ENCODE measurements at places on chromosomes 6 and 20. TPM values are rescaled to one million over a fixed set of nuclear protein-coding genes. Genes with fewer than 3 reads are reported as not detected.

Gene OR2H1
- not detected for total RNA-seq

GRCh38 chr6:816510-817084 lies 123.7 kb upstream of the EXOC2 start:
- H3K27me3 ChIP-seq: no peaks in the 10 kb centered on the region
- no peak overlapping the region for H3K4me3 ChIP-seq
- H3K4me1 ChIP-seq: no peaks in the 10 kb centered on the region
- peak; percentile 51 for DNase-seq

Gene RAET1L
- not detected for total RNA-seq

DNA sequence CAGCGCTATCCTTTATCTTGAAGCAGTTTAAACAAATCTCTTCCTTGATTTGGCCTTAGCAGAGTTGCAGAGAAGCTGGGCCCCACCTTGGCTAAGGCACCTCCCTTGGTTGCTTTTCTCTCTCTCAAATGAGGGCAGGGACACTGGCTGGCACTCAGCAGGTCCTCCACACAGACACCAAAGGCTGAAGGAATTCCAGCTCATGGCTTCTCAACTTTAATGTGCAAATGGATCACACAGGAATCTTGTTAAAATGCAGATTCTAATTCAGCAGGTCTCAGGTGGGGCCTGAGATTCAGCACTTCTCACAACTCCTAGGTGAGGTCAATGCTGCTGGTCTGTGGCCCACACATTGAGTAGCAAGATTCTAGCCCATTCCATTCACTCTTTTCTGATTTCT lies 25.7 kb downstream of the RIMS4 start:
- no peaks in the 10 kb centered on the region for H3K4me1 ChIP-seq
- H3K27me3 ChIP-seq: peaks cover 5% of the 10 kb centered on the region
- no peak overlapping the region for H3K27ac ChIP-seq

DNA sequence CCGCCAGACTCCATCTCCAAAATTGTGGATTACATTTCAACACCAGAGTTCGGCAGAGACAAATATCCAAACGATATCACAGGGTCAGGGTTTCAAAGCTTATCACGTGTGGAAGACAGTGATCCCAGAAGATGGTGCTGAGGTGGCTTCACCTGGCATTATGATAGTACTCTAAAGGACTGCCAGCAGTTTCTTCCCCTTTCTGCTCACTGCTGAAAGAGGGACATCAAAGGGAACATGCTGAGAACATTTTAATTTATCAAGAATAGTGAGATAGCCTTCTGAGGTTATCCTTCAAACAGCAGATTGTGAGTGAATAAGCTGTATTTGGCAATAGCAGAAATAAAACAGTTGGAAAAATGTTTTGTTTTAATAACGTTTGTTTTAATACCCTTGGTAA lies 79.7 kb downstream of the FIG4 start:
- H3K4me1 ChIP-seq: peaks cover 12% of the 10 kb centered on the region
- no peaks in the 10 kb centered on the region for H3K27me3 ChIP-seq
- peaks cover 25% of the 10 kb centered on the region for H3K36me3 ChIP-seq
- no peak overlapping the region for H3K27ac ChIP-seq
- no peak for DNase-seq

Gene FAM209B
- 0.59 TPM for total RNA-seq

Gene CAPN11
- 0.27 TPM for total RNA-seq

Gene PRRC2A
- 133 TPM for total RNA-seq

Gene BEND6
- total RNA-seq: 0.32 TPM

DNA sequence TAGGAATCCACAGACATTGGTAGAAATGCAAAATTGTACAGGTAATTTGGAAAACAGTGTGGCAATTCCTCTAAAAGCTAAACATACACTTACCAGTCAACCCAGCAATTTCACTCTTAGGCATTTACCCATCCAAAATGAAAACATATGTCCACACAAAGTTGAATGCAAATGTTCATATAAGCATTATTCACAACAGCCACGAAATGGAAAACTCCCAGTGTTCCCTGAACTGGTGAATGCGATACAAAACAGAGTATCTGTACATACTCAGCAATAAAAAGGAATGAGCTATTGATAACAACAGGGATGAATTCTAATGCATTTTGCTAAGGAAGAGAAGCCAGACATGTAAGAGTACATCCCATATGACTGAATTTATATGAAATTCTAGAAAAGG lies 32.4 kb upstream of the RAB22A start:
- no peaks in the 10 kb centered on the region for H3K4me1 ChIP-seq
- no peaks in the 10 kb centered on the region for H3K36me3 ChIP-seq
- H3K4me3 ChIP-seq: no peak overlapping the region
- no peak for DNase-seq
- H3K27ac ChIP-seq: no peak overlapping the region
- no peaks in the 10 kb centered on the region for H3K27me3 ChIP-seq

DNA sequence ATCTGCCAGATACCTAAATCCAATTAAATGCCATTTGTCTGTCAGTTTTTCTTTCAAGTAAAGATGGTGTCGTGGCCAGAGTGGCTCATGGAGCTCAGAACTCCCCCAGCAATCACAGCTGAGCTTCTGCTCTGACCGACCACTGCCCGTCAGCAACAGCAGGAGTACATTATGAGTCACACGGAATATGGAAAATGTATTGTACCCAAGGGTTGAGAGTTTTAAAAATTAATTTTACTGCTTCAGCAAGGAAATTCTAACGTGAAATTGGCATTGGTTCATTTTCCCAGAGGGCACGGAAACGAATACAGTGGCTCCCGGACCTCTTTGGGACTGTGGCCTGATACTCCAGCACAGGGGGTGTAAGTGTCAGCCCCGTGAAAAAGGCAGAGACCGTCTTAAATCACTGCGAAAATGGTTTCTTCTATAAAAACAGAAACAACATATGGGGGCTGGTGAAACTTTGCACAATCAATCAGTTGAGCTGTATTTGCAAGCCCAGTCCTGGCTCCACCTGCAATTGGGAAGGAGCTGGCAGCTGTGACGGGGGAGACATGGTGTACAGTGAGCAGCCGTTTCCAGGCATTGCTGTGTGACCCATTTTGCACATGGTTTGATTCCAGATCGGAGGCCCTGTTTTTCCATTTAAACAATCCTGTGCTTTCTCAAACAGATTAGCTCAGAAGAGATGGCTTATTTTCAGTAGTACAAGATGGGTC lies 12.8 kb downstream of the NPEPL1 start:
- no peak overlapping the region for H3K4me3 ChIP-seq
- H3K36me3 ChIP-seq: peaks cover 52% of the 10 kb centered on the region
- no peaks in the 10 kb centered on the region for H3K27me3 ChIP-seq
- H3K27ac ChIP-seq: no peak overlapping the region
- no peak for DNase-seq

- no peaks in the 10 kb centered on the region for H3K27me3 ChIP-seq
- no peaks in the 10 kb centered on the region for H3K4me1 ChIP-seq
Measured at GRCh38 chr6:168113226-168113625, 34.2 kb upstream of the FRMD1 start.

Gene CDH4
- total RNA-seq: 0.06 TPM

GRCh38 chr6:29647927-29648642 lies 8.8 kb upstream of the MOG start:
- H3K4me1 ChIP-seq: peaks cover 5% of the 10 kb centered on the region
- no peak overlapping the region for H3K27ac ChIP-seq
- H3K36me3 ChIP-seq: no peaks in the 10 kb centered on the region
- DNase-seq: no peak

DNA sequence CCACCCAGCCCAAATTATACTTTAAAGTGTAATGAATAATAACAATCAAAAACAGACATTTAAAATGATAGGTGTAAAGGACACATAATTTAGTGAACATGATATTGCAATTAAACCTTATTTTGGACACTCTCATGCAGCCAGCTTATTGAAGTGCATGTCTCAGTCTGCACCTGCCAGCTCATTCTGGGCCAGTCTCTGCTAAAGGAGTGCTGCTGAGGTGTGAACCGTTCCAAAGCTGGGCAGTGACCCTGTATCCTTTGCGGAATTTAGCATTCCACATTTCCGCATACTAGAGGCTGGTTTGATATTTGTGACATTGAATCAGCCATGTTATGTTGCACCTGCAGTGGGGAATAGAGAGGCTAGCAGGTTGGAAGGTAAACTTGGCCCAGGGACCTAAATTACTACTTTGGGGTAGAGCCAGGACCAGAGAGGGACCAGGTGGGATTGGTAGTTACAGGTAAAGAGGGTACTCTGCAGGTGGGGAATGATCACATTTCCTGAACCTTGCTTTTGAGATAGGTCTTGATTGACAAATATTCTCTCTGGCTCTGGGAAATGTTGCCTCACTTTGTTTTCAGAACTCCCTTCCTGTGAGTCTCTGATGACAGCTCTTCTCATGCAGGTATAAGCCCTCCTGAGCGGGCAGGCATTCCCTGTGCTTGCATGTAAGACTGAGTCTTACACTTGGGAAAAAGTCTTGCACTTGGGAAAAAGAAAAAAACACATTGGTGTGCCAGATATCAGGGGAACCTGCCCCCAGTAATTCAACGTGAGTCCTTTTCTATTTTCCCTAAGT lies 26.2 kb downstream of the TULP4 start:
- no peak overlapping the region for H3K4me3 ChIP-seq
- no peak for DNase-seq
- no peaks in the 10 kb centered on the region for H3K36me3 ChIP-seq
- H3K4me1 ChIP-seq: no peaks in the 10 kb centered on the region
- H3K27ac ChIP-seq: no peak overlapping the region

DNA sequence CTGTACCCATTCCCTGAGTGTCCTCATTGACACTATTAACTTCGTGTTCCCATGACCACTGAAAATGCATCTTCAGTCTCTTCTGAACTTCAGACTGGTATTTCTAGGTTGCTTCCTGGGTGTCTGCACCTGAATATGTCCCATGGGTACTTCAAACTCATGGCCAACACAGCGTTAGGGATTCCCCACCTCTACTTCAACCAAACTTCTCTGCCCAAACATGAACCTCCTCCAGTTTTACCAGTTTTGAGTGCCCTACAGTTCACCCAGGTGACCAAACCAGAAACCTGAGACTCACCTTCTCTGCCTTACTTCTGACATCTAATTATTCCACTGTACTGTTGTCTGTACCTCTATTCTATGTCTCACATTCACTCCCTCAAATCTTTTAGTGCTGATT lies 99.5 kb upstream of the SUPT3H start:
- H3K36me3 ChIP-seq: no peaks in the 10 kb centered on the region
- H3K4me3 ChIP-seq: no peak overlapping the region

GRCh38 chr6:73515204-73515655 lies 5.6 kb downstream of the EEF1A1 start:
- no peak for DNase-seq
- H3K27ac ChIP-seq: peak overlapping the region; percentile 26
- H3K4me3 ChIP-seq: peak overlapping the region; percentile 33
- peaks cover 68% of the 10 kb centered on the region for H3K36me3 ChIP-seq

Gene LAMA2
- total RNA-seq: 49.6 TPM

DNA sequence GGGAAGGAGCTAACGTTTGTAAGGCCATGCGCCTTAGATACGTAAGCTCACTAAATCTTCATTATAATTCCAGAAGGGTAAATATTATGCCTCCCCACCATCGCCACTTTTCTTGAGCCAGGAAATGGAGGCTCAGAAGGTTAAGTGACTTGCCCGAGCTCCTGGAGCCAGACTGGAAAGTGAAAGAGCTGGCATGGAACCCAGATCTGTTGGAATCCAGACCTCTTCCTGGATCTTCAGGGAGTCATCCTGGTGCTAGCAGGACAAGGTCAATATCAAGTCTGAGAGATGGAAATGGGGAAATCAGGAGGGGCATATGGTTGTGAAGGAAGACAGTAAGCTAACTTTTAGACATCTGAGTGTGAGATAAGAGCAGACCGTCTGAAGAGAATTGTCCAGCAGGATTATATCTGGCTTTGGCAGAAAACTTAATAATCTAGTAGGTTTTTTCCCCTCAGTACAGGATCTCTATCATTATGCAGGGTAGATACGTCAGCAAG lies 6.2 kb downstream of the TMEM200A start:
- peaks cover 21% of the 10 kb centered on the region for H3K27me3 ChIP-seq
- H3K36me3 ChIP-seq: no peaks in the 10 kb centered on the region
- H3K27ac ChIP-seq: no peak overlapping the region
- DNase-seq: no peak
- H3K4me1 ChIP-seq: peaks cover 10% of the 10 kb centered on the region
- H3K4me3 ChIP-seq: no peak overlapping the region

Gene TREM1
- total RNA-seq: 160 TPM

Gene MROH8
- total RNA-seq: 3.9 TPM

Gene TRIM27
- 46.6 TPM for total RNA-seq

- H3K27me3 ChIP-seq: no peaks in the 10 kb centered on the region
- H3K4me3 ChIP-seq: no peak overlapping the region
- no peak for DNase-seq
- H3K27ac ChIP-seq: no peak overlapping the region
- H3K4me1 ChIP-seq: peaks cover 23% of the 10 kb centered on the region
Measured at GRCh38 chr20:2142649-2143048, 41.0 kb downstream of the STK35 start.

GRCh38 chr6:92759178-92759577 lies 660.2 kb downstream of the EPHA7 start:
- H3K36me3 ChIP-seq: no peaks in the 10 kb centered on the region
- no peak overlapping the region for H3K4me3 ChIP-seq
- no peak overlapping the region for H3K27ac ChIP-seq
- H3K4me1 ChIP-seq: no peaks in the 10 kb centered on the region

DNA sequence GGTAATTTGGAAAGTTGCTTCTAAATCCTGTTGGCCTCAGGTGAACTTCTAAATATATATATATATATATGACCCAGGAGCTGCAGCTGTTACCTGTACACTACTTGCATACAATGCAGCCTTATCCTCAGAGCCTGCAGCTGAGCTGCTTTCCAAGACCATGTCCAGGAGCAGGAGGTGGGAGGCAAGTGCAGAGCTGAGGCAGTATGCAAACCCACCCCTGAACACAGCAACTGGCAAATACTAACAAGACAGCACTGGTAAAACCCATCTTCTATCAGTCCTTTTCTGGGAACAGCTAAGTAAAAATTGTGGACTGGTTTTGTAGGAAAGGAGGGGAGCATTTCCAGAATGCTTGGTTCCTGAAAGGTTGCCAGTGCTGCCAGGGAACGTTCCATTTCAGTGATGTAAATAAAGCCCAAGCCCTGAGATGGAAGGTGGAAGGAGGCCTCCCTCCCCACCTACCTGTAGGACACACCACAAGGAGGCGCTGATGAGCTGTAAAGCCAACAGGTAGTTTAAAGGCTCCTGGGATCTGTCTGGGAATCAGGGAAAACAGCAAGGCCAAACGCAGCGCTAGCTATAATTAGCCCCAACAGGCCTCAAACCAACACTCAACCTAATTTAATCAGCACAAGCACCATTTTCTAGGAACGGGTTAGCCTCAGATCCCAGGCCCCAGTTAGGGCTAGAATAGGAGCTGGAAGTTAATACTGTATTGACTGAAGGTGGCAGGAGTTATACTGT lies 93.8 kb upstream of the MAP7 start:
- no peak overlapping the region for H3K4me3 ChIP-seq
- H3K36me3 ChIP-seq: peaks cover 6% of the 10 kb centered on the region
- peaks cover 24% of the 10 kb centered on the region for H3K4me1 ChIP-seq
- H3K27me3 ChIP-seq: no peaks in the 10 kb centered on the region
- peak; percentile 90 for DNase-seq

- H3K36me3 ChIP-seq: no peaks in the 10 kb centered on the region
- no peak overlapping the region for H3K27ac ChIP-seq
- no peaks in the 10 kb centered on the region for H3K4me1 ChIP-seq
- no peaks in the 10 kb centered on the region for H3K27me3 ChIP-seq
Measured at GRCh38 chr6:55545791-55546190, 33.2 kb downstream of the HMGCLL1 start.

Gene PROKR2
- not detected for total RNA-seq

Data from lower lobe of right lung (tissue), 2 donors.